ENCODE measurements at places on chromosomes 1 and 21. TPM values are rescaled to one million over a fixed set of nuclear protein-coding genes. Genes with fewer than 3 reads are reported as not detected.

OR2L13 gene
- total RNA-seq, result not detected

S100A16 gene
- not detected for total RNA-seq

SERTAD4 gene
- not detected for total RNA-seq

PTCH2 gene
- 1.4 TPM for total RNA-seq

KAZN gene
- total RNA-seq, result 1.1 TPM

All from activated CD8-positive, alpha-beta T cell treated with anti-CD3 and anti-CD28 coated beads, Interleukin-2, amount 10 ng/mL, durations not matched to agents 7 days and 5 days (primary cell).